ENCODE measurements at places on chromosomes 4 and X.

DNA sequence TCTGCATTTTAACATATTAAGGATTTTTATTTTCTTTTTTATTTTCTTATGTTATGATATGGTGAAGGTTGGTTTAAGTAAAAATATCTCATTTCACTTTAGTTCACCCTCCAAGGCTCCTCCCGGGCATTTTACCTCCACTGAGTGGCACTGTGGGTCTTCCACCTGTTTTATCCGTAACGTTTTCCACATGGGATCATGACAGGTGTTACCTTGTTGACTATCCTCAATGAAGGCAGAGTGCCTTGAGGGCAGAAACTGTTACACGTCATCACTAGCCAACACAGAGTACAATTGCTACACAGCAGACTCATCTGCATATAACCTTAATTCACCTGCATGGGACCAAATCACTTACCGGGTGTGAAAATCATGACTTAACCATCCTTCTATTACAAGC, 105.8 kb downstream of the GEMIN8 start:
- peak; percentile 26 for DNase-seq

- DNase-seq, result no peak
Observed at GRCh38 chr4:99574530-99575324, at the start of gene MTTP. Gene MTTP, plus strand, starts transcription at chr4:99574824. Its CDS starts 86 bp downstream, at chr4:99574910.

- DNase-seq, result no peak
Observed at GRCh38 chr4:94349193-94349592, 6.6 kb upstream of the HPGDS start.

DNA sequence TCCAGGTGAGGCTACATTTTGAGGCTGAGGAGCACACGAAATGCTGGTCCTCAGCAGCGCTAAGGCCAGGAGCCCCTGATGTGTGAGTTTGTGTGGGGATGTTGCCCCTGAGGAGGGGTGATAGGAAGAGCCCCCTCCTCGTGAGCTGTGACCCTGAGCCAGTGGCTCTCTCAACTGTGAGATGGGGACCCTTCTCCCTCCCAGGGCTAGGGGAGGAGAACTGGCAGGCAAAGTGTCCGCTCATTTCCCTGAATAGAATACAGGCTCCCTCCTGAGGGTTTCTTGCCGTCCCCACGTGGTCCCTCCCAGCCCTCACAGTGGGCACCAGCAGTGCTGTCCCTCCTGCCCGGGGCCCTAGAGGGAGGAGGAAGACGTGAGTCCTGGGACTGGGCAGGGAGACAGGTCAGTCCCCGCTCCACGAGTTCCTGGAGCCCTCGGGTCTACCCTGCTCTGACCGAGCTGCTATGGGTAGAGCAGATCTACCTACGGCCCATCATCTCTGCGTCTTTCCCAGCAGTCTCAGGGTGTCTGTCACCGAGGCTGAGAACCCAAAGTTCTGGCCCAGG, 21.0 kb upstream of the TBC1D14 start:
- no peak for DNase-seq

GRCh38 chr4:53505947-53506346, 85.3 kb downstream of the LNX1 start:
- no peak for DNase-seq

- DNase-seq, result no peak
Observed at GRCh38 chr4:2285613-2286381, 23.9 kb upstream of the MXD4 start.

DNA sequence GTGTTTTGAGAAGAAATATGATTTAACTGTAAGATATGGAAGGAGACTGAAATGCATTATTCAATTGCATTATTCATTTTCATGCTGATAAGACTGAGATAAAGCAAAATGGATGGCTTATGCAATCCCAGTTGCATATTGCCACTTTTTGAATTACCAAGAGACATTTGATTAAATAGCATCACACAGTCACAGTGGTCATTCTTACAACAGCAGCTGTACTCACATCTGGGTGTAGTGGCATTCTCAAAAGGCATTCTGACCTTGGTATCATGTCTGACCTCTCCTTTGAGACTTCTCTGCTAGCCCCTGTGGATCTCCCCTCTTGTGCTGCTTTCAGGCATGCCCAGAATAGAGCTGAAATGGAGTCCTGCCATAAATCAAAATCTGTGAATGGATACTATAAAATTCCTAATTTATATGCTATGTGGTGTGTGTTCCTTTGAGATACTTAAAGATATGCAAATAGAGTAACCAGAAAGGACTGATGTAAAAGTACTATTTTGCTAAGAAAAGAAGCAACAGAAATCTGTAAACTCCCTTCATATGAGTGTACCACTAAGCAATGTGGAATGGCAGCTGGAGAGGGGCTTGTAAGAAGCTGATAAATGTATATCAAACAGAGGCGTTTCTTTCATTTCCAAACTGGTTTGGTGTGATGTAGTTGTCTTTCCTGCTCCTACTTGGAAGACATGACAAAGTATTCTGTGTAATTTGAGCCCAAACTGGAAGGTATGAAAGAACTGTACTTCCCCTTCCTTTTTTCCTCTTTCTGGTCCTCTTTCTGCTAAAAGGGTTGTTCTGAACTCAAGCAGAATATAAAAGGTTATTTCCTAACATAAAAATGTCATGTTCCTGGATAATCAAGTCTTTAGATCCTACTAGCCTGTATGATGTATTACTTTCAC, 25.4 kb upstream of the METAP1 start:
- DNase-seq, result no peak

- no peak for DNase-seq
Observed at GRCh38 chr4:38876636-38877035, 9.0 kb downstream of the FAM114A1 start.

DNA sequence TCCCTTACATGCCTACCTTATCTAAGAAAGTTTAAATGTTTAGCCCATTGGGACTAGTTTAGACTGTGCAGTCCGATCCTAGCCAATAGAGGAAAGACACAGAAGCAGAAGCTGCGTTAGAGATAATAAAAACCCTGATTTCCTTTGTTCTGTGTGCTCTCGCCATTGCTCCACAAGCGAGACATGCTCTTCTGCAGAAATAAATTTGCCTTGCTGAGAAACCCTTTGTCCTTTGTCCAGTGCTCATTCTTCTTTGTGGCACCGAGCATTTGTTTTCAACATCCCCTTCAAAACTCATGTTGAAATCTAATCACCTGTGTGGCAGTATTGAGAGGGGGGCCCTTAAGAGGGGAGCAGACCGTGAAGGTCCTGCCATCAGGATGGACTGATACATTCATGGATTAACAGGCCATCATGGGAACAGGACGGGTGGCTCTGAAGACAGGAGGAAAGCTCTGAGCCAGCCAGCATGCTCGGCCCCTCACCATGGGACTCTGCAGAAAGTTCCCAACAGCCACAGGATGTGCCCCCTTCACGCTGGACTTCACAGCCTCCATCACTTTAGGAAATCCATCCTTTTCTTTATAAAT, 94.5 kb downstream of the ABLIM2 start:
- no peak for DNase-seq
